Bronchial smooth muscle cell (primary cell): ENCODE measurements at places on chromosomes 16 and 17. TPM values are rescaled to one million over a fixed set of nuclear protein-coding genes. Genes with fewer than 3 reads are reported as not detected.

CSH1 gene
- total RNA-seq, result not detected in 2 replicates

CLEC18A gene
- under 0.01 and 0.52 TPM in 2 replicates for total RNA-seq

GPR139 gene
- not detected in 2 replicates for total RNA-seq

KRTAP9-4 gene
- not detected in 2 replicates for total RNA-seq

FOXC2 gene
- total RNA-seq, result 0.17 and 0.32 TPM in 2 replicates

RPL13 gene
- total RNA-seq, result 2,712 and 3,948 TPM in 2 replicates

TPSAB1 gene
- not detected in 2 replicates for total RNA-seq

CACNG1 gene
- total RNA-seq, result not detected in 2 replicates

FBXO39 gene
- total RNA-seq, result 0.09 TPM in 1 of 2 replicates, not detected in the other

TBX4 gene
- total RNA-seq, result 0.09 and 0.16 TPM in 2 replicates

SMIM22 gene
- total RNA-seq, result not detected in 2 replicates

AANAT gene
- total RNA-seq, result not detected in 2 replicates

RPRML gene
- total RNA-seq, result not detected in 2 replicates

AGRP gene
- total RNA-seq, result not detected in 2 replicates

GAN gene
- 3.5 and 5.3 TPM in 2 replicates for total RNA-seq

KCNJ2 gene
- 26.5 and 52.5 TPM in 2 replicates for total RNA-seq

PDIA2 gene
- total RNA-seq, result under 0.01 and 0.17 TPM in 2 replicates

PIRT gene
- total RNA-seq, result under 0.01 TPM in 1 of 2 replicates, not detected in the other

RSL1D1 gene
- total RNA-seq, result 37.2 and 41.5 TPM in 2 replicates

KRT31 gene
- not detected in 2 replicates for total RNA-seq
